ENCODE measurements at places on chromosomes 3 and 15. TPM values are rescaled to one million over a fixed set of nuclear protein-coding genes. Genes with fewer than 3 reads are reported as not detected.

- no peak for DNase-seq
These were observed 1.4 kb upstream of the CLEC3B start for GRCh38 chr3:45024542-45025255.

DNA sequence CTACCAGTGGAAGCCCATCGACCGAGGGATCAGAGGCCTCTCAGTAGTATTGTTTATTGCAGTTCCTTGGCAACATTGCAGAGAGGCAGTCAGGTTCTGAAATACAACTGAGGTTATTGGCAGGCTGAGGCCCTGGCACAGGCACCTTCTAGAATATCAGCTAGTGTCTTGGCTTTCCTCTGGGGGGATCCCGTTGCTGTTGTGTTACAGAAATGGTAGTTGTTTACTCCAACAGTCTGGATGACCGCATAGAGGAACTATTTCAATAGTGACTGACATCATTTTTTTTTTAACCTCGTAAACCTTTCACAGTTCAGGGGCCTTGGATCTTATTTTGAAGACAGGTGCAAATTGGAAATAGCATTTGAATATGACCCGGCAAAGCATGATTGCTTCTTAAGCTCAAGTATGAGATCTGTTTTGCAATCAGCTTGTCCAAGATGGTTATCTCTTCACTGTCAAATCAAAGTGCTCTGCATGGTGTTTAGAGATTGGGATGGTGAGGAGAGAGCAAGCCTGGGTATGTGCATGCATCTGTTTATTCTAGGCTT, 63.9 kb downstream of the PGPEP1L start:
- no peak for DNase-seq

DNA sequence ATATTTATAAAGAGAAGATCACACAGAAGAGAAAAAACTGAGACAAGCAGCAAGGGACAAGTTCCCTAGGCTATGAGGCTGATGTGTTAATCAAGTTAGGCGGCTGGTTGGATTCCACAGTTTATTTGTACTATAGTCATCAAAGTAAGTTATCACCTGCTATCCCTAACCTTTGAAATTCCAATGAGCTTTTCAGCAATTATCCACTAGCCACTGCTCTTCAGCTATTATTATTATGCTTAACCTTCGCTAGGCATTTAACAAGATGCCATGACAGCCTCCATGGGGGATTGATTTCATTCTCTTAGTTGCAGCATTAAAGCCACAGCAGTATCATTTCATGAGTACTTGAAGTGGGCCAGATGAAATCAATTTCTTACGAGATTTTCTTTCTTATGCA, 699.5 kb upstream of the NAALADL2 start:
- no peak for DNase-seq

DNA sequence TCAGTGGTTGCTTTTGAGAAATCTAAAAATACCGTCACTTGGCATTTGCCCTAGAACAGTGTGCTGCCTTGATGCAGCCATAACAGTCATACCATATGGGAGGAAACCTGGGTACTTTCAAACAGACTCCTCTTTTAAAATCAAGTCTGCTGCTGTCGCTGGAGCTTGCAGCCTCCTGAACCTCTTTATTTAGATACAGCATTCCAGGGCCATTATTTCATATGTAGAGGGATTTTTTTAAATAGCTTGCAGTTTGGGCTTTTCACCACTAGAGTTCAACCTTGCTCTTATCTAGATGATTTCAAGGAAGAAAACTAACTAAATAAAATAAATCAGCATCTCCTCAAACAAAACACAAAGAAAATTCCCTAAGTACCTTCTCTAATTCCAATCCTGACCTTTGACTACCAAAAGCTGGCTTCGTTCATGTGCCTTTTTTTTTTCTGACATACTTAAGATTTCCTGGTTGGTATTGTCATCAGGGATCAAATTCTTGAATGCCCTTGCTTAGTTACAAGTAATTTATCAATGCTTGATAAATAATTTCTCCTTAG, 111.6 kb downstream of the KBTBD8 start:
- DNase-seq = no peak

Gene FANCD2OS
- not detected for total RNA-seq

Gene C3orf52
- total RNA-seq = 50.2 TPM

DNA sequence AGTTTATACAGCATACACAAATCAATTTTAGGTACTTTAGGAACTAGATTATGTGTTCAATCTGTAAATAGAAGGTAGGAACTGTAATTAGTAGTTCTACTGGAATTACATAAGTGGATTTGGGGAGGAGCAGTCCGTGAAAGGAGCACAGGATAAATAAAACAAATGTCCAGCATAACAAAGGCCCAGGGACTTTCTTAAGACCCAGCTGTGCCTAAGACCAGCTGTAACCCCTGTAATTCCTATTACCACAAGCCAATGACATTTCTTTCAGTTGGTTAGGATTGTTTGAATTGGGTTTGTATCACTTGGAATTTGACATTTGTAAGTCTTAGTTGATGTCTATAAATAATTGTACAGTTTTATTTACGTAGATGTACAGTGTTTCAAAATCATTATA, 4.8 kb upstream of the ZBTB20 start:
- no peak for DNase-seq
